ENCODE measurements at places on chromosomes 2 and 18. TPM values are rescaled to one million over a fixed set of nuclear protein-coding genes. Genes with fewer than 3 reads are reported as not detected.

DNA sequence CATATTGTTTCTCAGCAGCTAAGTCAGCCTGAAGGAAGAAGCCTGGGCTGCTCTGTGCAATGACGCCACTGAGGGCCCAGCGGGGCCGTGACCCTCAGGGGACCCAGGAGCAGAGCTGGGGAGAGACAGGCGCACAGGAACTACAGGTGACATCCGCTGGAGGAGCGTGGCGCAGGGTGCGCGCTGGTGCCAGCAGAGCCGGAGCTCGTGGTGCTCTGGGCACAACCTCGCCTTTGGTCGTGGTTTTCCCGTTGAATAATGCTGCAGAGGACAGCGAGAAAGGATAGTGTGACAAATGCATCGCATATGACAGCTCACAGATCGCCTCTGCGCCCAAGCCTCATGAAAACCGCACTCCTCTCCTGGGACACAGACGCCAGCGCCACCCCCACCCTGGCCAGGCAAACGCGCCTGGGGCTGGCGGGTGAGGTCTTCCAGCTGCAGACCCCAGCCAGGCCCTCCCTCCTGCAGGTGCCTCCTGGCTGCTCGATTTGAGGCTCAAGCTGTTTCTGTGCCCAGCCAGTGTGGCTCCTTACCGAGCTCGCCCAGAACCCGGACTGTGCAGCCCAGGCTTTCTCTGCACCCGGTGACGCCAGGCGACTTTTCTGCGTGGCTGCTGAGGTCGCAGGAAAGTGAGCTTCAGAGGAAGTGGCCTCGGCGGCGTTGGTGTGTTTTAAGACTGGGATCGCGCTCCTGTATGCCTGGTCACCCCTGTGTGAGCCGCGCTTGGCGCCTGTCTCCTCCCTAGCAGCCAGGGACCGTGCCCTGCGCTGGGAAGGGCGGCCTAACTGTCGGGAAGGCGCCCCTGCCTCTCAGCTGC is 583.1 kb upstream of the HS6ST1 start:
- no peak for DNase-seq

- no peak for DNase-seq
These were observed 118.7 kb downstream of the VAPA start for GRCh38 chr18:10032331-10033015.

DNA sequence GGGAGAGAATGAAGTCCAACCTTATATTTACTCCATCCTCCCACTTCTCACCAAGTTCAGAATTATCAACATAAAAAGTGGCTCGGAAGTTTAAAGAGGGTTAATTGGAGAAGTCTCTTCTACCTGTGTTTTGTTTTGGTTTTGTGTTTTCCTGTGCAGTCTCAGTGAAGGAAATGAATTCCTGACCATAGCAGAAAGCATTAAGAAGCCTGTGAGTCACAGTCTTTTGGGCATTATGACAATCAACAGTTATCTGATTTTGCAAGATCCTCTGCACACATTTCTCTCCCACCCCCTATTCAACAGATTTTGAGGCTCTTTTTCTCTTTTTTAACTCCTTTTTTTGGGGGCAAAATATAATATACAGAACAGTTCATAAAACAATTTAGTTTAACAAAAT is 8.6 kb upstream of the RPL37A start:
- DNase-seq = no peak

DNA sequence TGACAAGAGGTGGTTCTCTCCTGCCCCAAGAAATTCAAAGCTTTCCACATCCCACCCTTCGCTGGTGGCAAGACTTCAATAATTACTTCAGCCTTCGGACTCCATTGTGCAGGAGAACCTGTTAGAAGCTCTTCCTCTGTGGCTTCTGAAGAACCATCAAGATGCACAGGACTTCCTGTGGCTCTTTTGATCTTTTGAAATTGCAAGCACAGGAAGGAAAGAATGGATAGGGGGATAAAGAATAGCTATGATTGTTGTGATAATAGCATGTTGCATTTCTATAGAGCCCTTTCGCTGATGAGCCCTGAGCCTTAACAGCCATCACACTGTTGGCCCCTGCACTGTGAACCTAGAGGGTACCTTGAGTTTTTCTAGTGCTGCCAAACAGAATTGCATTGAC is 7.4 kb downstream of the EPAS1 start:
- DNase-seq = no peak

DNA sequence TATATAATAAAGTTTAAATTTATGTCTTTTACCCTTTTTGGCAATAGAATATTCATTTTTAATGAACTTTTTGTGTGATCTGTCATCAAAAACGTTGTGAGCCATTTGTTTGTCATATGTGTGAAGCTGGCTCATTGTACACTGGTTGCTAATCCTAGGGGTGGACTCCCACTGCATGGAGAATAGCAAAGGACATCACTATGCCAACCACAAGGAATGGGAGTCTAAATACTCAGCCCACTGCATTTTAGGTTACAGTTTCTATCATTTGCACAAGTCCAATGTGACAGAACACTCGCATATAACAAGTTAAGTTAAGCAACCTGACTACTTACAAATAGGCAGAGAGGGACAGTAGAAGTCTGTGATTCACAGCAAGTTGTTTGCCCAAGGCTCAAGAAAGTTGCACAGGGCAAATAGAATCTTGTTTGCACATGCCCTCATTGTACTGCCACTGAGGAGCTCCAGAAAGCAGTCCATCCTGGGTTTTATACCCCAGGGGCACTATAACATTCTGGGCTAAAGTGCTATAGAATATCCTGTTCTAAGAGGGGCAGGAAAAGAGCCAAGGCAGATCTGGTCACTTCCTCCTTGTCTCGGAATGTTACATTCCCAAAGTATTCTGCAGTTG is 545.9 kb upstream of the GCFC2 start:
- no peak for DNase-seq

GRCh38 chr2:73855526-73855925 is 26.8 kb downstream of the STAMBP start:
- DNase-seq = no peak

DNA sequence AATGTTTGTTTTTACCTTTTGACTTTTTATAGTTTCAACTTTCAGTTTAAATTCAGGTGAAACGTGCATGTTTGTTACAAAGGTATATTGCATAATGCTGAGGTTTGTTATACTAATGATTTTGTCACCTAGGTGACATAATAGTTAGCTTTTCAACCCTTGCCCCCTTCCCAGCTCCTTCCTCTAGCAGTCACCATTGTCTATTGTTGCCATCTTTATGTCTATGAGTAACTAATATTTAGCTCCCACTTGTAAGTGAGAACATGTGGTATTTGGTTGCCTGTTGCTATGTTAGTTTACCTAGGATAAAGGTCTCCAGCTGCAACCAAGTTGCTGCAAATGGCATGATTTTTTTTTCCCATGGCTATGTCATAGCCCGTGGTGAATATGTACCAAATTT is 322.3 kb upstream of the SETBP1 start:
- DNase-seq = no peak

DNA sequence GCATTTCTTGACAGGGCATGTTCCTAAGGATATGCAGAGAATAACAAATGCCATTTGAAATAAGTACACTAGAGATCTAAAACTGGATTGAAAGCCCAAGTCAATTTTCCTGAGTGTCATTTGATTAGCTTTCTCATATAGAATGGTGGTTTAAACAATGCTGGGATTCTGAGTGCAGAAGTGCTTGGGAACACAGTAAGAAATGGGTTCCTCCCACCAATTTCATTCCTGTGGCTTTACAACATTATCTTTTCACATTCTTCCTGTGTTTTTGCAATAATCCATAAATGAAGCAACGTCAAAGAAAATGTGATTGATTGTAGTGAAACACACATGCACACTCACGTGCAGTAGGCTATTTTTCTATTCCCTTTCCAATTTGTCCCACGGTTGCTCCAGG is 1858.4 kb upstream of the PIK3C3 start:
- DNase-seq = no peak

DNA sequence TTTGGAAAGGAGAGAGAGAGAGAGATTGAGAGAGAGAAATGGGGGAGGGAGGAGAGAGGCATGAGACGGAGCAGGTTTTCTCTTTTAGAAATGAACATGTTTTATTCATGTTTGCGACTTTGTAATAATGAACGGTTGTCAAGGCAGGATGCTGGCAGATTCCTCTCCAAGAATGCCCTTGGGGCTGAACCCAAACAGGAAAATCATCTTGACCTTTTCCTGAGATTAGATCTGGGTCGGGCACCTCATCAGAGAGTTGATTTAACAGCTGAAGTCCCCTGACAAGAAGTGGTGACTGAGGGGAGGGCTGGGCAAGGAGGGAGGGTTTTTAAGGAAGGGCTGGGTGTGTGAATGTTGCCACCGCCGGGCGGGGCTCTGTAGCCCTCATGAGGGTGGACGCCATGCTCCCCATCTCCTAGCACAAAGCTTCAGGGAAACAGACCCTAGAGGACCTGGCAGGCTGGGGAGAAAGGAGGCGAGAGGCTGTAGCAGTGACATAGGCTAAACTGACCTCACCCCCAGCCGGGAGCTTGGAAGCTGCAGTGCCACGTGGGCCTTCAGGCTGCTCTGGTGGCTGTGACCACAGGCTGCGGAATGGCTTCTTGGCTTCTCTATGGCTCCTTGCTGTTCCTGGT is 60.0 kb downstream of the LIPG start:
- DNase-seq = no peak

GRCh38 chr2:44533508-44533907 is 171.8 kb downstream of the CAMKMT start:
- DNase-seq = no peak

DNA sequence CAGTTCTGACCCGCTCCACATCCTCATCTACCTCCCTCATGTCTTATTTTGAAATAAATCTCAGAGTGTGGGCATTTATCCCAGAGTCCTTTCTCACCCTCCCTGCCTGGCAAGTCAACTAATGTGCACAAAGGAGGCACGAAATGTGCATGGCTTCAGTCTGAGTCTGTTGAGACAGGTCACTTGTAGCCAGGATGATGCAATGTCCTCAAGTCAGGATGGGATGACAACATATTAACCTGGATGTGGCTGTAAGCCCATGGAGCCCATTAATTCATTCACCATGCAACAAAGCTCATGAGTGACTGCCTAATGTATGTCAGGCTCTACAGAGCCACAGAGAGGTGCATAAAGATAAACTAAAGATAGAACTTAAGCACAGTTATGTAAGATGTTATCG is 34.5 kb downstream of the KCNG3 start:
- DNase-seq = no peak

GRCh38 chr18:34995746-34996145 is 45.5 kb upstream of the MAPRE2 start:
- no peak for DNase-seq

GRCh38 chr18:22813648-22814328 is 119.3 kb upstream of the RBBP8 start:
- no peak for DNase-seq

DNA sequence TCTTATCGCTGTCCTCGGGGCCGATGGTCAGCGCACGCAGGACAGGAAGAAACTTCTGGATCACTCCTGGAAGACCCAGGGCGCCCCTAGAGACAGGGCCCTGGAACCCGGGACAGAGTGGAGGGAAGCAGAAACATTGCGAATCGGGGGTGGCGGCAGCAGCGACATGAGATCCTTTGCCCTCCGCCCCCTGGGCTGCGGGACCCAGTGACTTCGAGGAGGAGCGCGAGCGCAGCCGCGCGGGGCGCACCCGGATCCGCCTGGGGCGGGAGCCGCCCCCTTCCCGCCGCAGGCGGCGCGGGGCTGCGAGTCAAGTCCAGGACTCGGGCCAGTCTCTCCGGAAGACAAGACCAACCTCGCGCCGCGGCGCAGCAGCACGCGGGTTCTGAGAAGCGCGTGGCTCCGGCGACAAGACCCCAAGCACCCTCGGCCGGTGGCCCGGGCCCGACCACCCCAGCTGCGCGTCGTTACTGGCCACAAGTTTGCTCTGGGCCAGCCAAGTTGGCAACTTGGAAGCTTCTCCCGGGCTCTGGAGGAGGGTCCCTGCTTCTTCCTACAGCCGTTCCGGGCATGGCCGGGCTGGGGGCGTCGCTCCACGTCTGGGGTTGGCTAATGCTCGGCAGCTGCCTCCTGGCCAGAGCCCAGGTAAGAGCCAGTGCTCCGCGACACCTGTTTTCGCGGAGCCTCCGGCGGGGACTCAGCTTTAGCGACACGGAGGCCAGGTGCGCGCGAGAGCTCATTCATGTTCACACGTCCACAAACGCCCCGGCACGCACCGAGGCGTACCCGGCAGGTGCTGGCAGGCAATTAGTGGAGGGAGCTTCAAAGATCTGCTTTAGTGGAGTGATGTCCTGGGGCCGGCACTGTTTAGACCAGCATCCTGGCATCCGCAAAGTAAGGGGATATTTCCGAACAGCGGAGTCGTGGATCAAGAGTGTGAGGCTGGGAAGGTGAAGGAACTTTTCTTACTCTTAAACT is at the start of gene PTH2R:
Gene PTH2R, plus strand, starts transcription at position 319 of the 978 bp plus-strand sequence. Its CDS starts 252 bp downstream, at position 571.
- no peak for DNase-seq

DNA sequence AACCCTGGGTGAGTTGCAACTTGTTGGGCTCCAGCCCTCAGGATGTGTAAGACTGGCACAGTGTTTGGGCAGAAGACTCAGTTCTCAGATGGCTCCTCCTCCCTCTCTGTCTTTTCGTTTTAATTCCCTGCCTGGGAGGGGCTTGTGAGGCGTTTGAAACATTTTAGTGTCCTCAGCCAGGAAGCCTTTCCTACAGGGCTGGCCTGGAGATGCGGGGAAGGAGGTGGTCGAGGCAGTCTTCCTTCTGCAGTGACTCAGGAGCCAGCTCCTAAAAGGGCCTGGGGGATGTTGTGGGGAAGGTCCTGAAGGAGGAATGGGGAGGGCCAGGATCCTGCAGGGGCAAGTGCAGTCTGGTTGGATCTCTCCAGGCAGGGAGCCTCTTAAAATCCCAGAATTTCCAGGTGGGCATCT is 22.1 kb upstream of the IGFBP5 start:
- DNase-seq = no peak

DNA sequence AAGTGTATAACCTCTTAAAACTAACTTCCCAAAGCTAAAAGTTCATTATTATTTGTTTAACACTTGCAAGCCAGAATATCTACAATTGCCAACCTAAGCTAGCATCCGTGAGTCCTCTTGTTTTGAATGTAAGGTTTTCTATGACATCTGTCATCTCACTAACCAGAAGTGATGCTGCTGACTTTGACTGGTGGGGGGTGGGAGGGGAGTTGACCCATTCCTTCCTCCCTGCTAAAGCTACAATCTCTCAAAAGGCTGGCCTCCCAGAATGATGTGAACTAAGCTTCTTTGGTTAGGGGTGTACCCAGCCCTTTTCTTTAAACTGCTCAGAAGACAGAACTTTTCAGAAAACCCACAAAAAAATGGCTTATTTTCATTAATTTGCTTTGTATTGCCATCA is 280.6 kb downstream of the ZEB2 start:
- DNase-seq = no peak

DNA sequence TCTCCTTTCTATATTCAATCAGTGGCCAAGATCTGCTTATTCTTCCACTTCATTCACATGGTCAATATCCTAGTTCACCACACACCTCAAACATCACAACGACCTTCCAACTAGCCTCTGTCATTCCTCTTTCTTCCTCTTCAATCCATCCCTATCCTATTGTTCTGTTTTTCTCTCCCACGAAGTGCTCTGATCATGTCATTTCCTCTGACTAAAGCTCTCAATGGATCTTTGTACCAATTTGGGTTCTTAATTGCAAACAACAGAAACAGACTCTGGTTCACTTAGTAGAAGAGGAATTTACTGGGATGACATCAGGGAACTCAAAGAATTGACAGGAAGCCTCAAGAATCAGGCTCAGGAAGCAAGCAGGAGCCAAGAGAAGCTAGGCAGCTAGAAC is 23.5 kb downstream of the WNT10A start:
- no peak for DNase-seq

The DLGAP1 gene
- total RNA-seq = 5.2 TPM

The LYPD6B gene
- 41.4 TPM for total RNA-seq

The C18orf63 gene
- not detected for total RNA-seq

The ADAM23 gene
- total RNA-seq = 0.66 TPM

The DPP10 gene
- 0.29 TPM for total RNA-seq

Measured in breast epithelium (tissue), 4 donors.